ENCODE measurements at places on chromosomes 12 and 14.

GRCh38 chr12:94585626-94586025 is 64.7 kb downstream of the TMCC3 start:
- DNase-seq = no peak

DNA sequence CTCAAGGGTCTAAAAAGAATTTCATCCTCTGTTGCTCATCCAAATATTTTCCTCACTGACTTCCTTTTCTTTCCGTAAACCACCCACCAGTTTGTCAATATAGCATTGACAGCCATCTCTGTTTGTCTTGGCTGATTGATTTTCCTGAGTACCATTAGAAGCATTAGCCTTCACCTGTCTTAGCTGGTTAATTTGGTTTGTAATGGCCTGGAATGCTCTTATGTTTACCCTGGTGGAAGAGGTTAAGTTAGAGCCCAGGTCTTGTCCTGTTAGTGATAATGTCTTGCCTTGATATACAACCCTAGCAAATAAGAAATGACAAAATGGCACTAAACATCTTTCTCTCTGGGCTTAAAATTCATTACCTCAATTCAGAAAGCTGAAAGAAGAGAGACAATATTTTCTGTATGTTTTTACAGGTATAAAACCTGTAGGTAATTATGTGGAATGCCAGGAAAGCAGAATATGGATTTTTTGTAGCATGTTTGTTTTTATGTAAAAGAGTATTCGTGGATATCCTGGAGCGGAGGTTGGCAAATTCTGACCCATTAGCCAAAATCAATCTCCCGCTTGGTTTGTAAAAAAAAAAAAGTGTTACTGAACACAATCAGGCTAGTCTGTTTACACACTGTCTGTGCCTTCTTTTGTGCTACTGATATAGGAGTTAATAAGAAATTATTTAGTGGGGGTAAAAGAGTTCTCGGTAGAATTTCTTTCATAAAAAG is 224.4 kb upstream of the DAAM1 start:
- no peak for DNase-seq

GRCh38 chr12:561908-562593 is 101.2 kb downstream of the NINJ2 start:
- DNase-seq = no peak

GRCh38 chr12:85680881-85681280 is 155.3 kb downstream of the RASSF9 start:
- DNase-seq = no peak

- no peak for DNase-seq
Observed at GRCh38 chr14:25411781-25412757, 362.1 kb upstream of the STXBP6 start.

All from kidney capillary endothelial cell (primary cell).